Activated naive CD4-positive, alpha-beta T cell treated with Interleukin-2 at 50 U/mL for 16 hours (primary cell): ENCODE measurements at places on chromosomes 5 and 9.

- no peak for DNase-seq
Observed at GRCh38 chr9:99964336-99964735, 57.9 kb downstream of the STX17 start.

DNA sequence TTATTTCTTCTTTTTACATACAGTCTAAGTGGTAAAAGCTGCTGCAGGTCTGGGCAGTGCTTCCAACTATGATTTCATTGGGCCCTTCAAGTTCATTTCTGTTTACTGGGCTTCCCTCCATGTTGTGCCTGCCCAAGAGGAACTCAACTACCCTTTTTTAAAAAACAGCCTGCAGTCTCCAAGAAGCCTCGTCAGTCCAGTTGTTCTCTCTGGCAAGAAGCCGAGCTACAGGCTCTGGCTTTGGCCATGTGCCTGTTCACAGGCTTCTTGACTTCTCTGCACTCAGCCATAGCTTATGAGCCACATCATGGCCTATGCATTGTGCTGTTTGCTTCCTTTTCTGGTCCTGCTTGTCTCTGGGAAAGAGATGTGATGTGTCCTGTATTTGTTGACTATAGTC lies 119.7 kb upstream of the PJA2 start:
- DNase-seq = no peak

DNA sequence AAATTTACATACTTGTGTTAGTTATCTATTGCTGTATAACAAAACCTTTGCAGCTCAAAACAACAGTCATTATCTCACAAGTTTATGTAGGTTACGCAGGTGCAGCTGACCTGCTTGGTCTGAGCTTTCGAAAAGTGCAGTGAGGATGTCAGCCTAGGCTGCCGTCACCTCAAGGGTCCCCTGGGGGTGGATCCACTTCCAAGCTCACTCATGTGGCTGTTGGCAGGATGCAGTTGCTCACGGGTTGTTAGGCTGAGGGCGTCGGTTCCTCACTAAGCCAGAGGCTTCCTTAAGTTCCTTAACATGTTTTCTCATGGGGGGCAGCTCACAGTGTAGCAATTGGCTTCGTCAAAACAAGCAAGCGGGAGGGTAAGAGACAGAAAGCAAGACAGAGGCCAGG lies 139.8 kb downstream of the DOCK8 start:
- no peak for DNase-seq

DNA sequence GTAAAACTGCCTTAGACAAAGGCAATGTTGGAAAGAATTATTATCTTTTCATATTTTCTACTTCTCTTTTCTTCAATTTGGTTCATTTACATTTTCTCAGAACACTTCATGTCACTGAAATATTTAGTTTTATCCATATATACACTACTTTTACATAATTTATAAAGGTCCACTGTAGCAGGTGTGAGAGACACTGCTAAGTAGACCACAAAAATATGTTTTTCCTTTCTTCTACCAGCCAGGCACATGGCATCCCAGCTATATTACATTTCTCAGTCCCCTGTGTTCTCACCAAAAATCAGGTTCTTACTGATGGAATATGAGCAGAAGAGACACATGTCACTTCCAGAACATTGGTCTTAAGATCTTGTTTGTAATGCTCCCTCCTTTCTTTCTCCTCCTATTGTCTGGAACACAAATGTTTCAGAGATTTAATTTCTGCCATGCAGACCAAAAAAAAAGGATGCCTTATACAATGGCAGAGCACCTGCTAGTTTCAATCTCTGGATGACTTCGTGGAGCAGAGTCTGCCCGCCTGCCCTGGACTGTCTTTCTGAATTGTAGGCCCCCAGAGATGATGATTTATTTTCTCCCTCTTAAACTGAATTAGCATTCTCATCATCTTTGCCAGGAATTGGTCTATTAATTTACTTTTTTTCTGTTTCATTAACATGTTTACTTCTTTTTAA lies 125.4 kb upstream of the ACOT12 start:
- DNase-seq = no peak
